ENCODE measurements at places on chromosomes 3 and 15. TPM values are rescaled to one million over a fixed set of nuclear protein-coding genes. Genes with fewer than 3 reads are reported as not detected.

The IL5RA gene
- total RNA-seq: 0.87 TPM

The LRRC2 gene
- 0.71 TPM for total RNA-seq

The SHC4 gene
- 52.0 TPM for total RNA-seq

The TRIM42 gene
- total RNA-seq: 21.4 TPM

The SPATA12 gene
- 10.2 TPM for total RNA-seq

The CSK gene
- total RNA-seq: 43.1 TPM

The BTD gene
- total RNA-seq: 31.3 TPM

The PLA2G4B gene
- total RNA-seq: 16.6 TPM

The MUC20 gene
- 16.2 TPM for total RNA-seq

The CHST13 gene
- total RNA-seq: 21.7 TPM

The MYL3 gene
- 3.0 TPM for total RNA-seq

The HGD gene
- 1.2 TPM for total RNA-seq

The MGLL gene
- total RNA-seq: 18.3 TPM

The GP9 gene
- total RNA-seq: 1.7 TPM

The IGDCC3 gene
- total RNA-seq: 6.5 TPM

The AADACL2 gene
- not detected for total RNA-seq

The ATP13A5 gene
- 0.16 TPM for total RNA-seq

The COPG1 gene
- 94.5 TPM for total RNA-seq

The CFAP44 gene
- total RNA-seq: 23.0 TPM
